AG10803 (cell line): ENCODE measurements at places on chromosomes 1 and 21.

GRCh38 chr1:71228241-71228640 lies 147.4 kb upstream of the ZRANB2 start:
- DNase-seq: no peak

- DNase-seq: no peak
These were observed 3.9 kb upstream of the SKI start for GRCh38 chr1:2224170-2224584.

GRCh38 chr21:32099812-32100416 lies 178.9 kb downstream of the MIS18A start:
- no peak for DNase-seq

GRCh38 chr21:26809745-26810144 lies 35.5 kb downstream of the ADAMTS1 start:
- no peak for DNase-seq

- DNase-seq: no peak
These were observed 23.9 kb upstream of the SLC44A3 start for GRCh38 chr1:94796266-94796665.

DNA sequence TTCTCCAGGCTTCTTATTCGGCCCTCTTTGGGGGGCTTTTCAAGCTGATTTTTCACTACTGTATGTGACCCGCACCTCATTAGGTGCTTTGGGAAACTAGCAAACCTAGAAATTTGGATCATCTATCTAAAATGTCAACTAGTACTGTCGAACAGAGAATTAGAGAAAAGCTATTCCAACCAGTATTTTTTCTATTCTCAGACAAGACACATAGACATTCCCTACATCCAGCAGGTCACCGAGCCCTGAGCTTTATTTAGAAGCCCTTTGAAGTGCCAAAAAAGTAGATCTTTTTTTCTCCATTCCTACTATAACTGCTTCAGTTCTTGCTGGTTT lies 310 bp upstream of the SSR2 start:
- DNase-seq: no peak

DNA sequence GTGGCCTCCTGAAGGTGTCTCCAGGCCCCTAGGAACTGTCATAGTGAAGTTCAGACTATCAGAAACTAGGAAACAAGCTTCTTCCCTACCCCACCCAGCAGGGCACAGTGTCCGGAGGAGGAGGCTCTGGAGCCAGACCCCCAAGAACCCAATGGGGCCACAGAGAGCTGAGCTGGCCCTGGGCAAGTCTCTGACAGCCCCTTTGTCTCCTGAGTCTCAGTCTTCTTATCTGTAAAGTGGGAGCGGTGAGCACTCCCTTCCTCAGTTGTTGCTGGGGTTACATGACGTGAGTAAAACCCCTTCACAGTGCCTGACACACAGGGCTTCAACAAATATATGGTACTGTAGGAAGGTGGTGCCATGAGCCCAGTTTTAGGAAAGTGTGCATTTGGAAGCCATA lies 675.8 kb downstream of the MATN1 start:
- no peak for DNase-seq

GRCh38 chr1:119330466-119331189 lies 38.0 kb upstream of the HAO2 start:
- peak; percentile 44 for DNase-seq
